ENCODE measurements at places on chromosomes 16 and 17.

DNA sequence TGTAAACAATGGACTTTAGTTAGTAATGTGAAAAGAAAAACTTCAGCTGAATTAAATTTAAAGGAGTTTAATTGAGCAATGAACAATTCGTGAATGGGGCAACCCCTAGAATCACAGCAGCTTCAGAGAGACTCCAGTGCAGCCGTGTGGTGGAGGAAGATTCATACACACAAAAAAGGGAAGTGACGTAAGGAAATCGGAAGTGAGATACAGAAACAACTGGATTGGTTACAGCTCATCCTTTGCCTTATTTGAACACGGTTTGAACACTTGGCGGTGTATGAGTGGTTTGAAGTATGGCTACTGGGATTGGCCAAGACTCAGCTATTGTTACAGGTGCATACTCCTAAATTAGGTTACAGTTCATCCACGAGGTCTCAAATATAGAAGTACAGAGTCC is 460.4 kb upstream of the ASIC2 start:
- no peak for DNase-seq

GRCh38 chr17:42118545-42118944 is 2.6 kb downstream of the KAT2A start:
- peak; percentile 23 for DNase-seq

GRCh38 chr16:46629331-46630219 is 8.4 kb upstream of the SHCBP1 start:
- DNase-seq: no peak

DNA sequence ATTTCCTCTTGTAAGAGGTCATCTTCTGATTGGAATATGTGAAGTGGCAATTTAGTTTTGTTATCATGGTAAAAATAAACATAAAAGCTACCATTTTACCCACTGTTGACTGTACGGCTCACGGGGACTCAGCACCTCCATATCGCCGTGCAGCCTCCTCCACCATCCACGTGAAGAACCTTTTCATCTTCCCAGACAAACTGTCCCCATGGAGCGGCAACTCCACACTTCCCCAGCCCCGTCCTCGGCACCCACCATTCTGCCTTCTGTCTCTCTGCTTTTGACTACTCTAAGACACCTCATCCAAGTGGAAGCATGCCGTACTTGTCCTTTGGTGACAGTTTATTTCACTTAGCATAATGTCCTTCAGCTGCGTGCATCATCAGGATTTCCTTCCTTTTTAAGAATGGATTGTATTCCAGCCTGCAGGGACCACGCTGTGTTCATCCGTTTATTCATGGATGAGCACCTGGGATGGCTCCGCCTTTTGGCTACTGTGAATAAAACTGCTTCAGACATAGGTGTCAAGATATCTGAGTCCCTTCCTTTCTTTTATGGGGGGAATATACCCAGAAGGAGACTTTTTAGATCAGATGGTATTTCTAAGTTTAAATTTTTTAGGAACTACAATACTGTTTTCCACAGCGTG is 14.3 kb downstream of the FBXO31 start:
- DNase-seq: no peak

GRCh38 chr16:75402821-75403475 is 30.4 kb downstream of the CFDP1 start:
- DNase-seq: no peak

DNA sequence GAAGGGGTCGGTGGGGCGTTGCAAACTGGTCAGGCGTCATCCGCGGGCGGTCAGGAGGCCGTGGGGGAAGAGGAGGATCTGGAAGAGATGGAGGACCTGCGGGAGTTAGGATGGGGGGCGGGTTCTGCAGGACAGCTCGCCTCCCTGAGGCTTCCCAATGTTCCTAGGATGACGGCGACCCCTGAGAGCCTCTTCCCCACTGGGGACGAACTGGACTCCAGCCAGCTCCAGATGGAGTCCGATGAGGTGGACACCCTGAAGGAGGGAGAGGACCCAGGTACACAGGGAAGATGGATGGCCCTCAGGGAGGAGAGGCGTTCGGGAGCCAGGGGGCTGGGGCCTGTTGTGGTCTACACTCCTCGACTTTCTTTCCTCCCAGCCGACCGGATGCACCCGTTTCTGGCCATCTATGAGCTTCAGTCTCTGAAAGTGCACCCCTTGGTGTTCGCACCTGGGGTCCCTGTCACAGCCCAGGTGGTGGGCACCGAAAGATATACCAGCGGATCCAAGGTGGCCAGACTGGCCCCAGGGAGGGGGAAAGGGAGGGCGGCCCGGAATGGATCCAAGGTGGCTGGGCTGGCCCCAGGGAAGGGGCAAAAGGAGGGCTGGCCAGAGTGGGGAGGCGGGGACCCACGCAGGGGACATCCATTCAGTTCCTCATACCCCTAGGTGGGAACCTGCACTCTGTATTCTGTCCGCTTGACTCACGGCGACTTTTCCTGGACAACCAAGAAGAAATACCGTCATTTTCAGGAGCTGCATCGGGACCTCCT is 839 bp downstream of the PLD2 start:
- no peak for DNase-seq

- no peak for DNase-seq
Observed at GRCh38 chr17:48262982-48263730, 155.6 kb downstream of the SNX11 start.

- no peak for DNase-seq
Observed at GRCh38 chr17:80043963-80044362, 7.5 kb downstream of the CCDC40 start.

- no peak for DNase-seq
Observed at GRCh38 chr16:28195859-28196258, 15.9 kb downstream of the XPO6 start.

DNA sequence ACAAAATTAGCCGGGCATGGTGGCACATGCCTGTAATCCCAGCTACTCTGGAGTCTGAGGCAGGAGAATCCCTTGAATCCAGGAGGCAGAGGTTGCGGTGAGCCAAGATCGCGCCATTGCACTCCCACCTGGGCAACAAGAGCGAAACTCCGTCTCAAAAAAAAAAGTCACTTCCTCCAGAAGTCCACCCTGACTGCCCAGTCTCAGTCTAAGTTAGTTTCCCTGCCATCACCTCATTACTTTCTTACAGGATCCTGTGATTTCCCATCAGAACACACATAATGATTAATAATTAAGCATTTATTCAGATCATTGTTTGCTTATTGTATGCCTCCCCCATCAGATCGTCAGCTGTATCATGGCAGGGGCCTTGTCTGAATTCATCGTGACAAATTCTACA is 31.6 kb downstream of the ABCC3 start:
- no peak for DNase-seq

DNA sequence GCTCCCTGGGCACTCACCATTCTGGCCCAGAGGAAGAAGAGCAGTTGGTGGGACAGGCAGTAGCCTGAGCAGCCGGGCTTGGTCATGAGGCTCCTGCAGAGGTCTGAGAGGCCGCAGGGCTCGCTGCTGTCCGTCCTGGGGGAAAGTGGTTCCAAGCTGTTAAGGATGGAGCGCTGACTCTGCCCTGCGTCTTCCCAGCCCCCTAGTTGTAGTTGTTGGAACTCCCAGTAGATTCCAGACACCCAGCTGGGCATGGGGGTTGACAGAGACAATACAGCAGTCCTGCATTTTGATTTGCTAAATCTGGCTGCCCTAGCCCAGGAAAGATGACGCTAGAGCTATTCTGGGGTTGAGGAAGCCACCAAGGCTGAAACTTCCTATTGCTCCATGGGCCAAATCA is 7.3 kb downstream of the C16orf89 start:
- DNase-seq: no peak

GRCh38 chr17:69858460-69858859 is 216.6 kb upstream of the KCNJ16 start:
- no peak for DNase-seq

- no peak for DNase-seq
Observed at GRCh38 chr17:5164436-5164835, 27.2 kb downstream of the ZNF594 start.

DNA sequence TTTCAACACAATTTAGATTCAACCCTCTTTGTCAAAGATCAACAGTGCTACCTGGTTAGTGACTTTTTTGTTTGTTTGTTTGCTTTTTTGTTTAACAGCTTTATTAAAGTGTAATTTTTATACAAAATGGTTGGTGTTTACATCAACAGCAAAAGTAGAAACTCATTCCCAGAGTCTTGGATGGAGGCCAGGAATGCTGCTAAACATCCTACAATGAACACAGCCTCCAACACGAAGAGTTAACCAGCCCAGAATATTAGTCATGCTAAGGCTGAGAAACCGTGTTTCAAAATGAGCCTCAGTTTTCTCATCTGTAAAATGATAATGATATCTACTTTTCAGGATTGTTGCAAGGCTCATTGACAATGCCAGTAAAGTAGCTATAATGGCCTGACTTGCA is 211.0 kb upstream of the MAF start:
- no peak for DNase-seq

DNA sequence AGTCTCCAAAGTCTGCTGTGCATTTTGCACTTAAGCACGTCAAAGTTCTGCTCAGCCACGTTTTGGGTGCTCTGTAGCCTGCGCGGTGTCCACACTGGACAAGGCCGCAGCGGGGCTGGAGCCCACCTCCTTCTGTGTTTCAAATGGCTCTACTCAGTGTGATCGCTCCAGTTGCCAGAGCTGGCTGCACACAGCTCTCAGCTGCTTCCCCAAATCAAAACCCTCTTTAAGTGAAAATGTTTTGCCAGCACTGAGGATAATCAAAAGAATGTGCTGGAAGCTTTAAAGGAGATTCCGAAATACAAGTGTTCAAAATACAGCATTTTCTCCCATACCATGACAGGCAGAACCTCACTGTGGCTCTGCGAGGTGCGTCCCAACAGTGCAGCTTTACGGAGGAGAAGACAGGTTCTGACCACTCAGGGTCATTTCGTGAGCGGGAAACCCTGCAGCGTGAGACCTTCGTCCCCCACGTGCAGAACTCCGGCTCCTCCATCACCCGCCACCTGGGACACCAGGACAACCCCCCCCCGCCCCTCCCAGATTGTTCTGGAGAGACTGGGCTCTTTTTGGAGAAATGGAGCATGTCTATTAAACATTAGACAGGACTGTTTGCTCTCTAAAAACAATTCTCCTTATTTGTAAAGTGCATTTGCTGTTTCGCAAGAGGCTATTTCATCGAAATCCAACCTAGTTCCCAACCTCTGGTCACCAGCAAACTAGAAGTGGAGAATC is 16.6 kb downstream of the TBC1D16 start:
- no peak for DNase-seq

DNA sequence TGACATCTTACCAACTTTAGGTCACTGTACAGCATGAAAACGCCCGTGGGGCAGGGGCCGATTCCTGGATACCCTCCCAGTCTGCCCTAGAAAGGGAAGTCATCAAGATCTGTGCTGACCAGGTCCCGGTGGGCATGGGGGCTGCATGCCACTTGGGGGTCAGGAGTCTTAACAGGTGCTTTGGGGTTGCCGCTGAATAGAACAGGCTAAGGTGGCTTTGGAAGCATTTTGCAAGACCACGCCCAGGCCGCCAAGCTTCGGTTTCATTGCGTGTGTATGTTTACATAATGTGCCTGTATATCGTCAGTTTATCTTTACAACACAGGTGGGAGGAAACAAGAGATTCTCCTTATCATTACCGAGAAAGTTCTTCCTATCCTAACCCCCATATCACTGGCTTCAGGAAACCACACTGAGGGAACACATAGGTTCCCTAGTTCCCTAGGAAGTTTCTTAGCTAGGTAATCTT is 13.3 kb upstream of the USP36 start:
- DNase-seq: no peak

GRCh38 chr16:55418586-55418985 is 60.4 kb upstream of the MMP2 start:
- DNase-seq: no peak

DNA sequence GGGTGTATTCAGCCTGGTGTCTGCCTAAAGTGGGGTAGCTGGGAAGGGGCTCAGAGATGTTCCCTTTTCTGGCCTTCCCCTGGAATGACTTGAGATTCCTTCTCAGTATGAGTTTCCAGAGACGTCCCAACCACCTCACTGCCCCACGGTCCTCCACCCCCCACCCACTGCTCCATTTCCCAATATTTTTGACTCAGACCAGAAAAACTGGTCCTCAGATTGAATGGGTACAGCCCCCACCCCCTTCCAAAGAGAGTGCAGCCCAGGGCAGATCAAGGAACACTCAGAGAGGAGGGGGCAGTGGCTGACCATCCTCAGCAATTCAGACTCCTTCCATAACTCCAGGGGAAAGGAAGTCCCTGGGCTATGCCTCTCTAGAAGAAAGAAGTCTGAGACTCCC is 3.2 kb downstream of the ACLY start:
- no peak for DNase-seq

DNA sequence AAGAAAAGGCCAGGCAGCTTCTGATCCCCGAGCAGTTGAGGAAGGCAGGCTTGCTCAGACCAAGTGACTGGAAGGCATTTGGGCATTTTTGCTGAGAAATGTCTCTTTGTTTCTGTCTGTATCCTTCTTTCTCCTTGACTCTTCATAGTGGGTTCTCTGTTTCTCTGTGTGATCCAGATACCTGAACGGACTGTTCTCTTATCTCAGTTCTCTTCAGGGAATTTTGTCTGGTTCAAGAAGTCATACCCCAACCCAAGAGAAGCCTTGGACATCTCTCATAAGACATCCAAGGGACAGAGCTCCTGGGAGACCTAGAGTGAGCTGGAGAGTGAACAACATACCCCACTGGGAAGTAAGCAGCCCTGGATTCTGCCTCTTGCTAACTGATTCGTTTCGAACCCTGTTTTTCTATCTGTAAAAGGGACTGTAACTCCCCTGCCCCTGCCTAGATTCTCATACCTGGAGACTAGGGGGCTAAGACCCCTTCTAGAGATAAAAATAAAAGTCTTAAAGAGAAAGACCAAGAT is 541 bp downstream of the CCL3 start:
- no peak for DNase-seq

- DNase-seq: no peak
Observed at GRCh38 chr17:47643116-47643515, 6.6 kb upstream of the KPNB1 start.

DNA sequence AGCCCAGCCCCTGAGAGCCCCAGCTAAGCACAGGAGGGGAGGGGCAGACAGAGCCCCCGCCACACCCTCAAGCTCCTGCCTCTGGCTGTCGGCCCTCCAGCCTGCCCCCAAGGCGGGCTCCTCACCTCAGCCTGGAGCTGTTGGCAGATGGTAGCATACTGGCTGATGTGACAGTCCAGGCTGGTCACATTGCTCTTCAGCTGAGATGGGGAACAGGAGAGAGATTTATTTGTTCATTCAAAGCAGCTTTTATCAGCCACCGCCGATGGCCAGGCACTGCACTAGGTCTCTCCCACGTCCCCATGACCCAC is 14.8 kb downstream of the KIF18B start:
- no peak for DNase-seq

GRCh38 chr17:81576621-81577277 is 24.6 kb upstream of the FAAP100 start:
- no peak for DNase-seq

DNA sequence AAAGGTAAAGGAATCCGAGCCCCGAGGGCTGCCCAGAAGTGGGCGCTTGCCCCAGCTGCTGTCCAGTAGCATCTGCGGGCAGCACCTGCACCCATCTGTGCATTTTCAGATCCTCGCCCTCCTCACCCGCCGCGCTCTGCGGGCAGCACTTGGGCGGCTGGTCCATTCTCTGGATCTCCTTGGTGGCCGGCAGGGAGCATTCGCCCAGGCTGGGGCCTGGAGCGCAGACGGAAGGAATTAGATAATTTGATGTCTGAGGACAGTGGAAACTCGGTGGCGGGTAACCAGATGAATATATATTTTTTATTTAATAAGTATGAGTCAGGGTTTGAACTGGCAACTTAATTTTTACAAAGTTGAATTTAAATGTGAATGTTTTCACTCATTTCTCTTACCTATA is 88.5 kb downstream of the NPIPB11 start:
- DNase-seq: no peak

Measured in activated T-cell treated with anti-CD3 and anti-CD28 coated beads for 24 hours (primary cell).